ENCODE measurements at places on chromosomes 16 and 17.

GRCh38 chr16:22937169-22937568 lies 123.2 kb downstream of the HS3ST2 start:
- no peak for DNase-seq

GRCh38 chr17:35514564-35514963 lies 22.9 kb downstream of the SLFN12L start:
- DNase-seq, result no peak

GRCh38 chr16:67845291-67846062 lies 1.3 kb upstream of the NUTF2 start:
- no peak for DNase-seq

DNA sequence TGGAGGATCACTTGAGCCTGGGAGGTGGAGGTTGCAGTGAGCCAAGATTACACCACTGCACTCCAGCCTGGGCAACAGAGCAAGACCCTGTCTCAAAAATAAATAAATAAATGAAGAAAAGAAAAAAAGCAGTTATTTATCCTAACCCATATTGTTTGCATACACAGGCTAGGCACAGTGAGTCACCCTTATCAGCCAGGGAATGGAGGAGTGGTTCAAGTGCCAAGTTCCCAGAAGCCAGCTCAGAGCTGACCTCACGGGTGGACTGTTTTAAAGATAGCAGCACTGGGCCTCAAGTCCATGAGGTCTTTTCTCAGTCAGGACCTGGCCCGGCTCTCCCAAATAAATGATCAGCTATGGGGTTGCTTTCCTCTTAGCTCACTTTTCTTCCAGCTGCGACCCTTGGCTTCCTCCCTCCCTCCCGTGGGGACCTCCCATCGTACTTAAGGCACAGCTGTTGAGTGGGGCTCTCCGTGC lies 22.6 kb upstream of the MGAT5B start:
- no peak for DNase-seq

DNA sequence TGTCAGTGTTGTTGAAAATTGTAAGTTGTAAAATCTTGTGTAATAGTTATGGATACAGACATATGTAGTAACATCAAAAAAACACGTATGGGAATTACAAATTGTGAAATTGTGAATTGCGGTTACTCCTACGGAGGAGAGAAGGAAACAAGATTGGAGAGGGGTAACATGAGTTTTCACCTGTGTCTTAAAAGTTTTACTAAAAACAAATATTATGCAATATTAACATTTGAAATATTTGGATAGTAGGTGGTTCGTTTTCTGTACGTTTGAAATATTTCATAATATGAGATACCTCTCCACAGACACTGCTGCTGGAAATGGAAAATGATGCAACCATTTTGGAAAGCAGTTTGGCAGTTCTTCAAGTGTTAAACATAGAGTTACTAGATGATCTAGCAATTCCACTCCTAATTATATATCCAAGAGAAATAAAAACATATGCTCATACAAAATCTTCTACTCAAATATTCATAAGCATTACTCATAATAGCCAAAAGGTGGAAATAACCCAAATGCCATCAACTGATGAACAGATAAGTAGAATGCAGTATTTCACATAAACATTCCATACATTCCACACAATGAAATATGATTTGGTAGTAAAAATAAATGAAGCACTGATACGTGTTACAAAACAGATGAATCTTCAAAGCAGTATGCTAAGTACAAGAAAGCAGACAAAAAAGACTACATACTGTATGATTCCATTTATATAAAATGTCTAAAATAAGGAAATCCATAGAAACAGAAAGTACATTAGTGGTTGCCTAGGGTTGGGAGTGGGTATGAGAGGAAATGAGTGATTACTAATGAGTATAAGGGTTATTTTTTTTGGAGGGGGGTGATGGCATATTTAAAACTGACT lies 40.7 kb upstream of the ABCA10 start:
- DNase-seq, result no peak

DNA sequence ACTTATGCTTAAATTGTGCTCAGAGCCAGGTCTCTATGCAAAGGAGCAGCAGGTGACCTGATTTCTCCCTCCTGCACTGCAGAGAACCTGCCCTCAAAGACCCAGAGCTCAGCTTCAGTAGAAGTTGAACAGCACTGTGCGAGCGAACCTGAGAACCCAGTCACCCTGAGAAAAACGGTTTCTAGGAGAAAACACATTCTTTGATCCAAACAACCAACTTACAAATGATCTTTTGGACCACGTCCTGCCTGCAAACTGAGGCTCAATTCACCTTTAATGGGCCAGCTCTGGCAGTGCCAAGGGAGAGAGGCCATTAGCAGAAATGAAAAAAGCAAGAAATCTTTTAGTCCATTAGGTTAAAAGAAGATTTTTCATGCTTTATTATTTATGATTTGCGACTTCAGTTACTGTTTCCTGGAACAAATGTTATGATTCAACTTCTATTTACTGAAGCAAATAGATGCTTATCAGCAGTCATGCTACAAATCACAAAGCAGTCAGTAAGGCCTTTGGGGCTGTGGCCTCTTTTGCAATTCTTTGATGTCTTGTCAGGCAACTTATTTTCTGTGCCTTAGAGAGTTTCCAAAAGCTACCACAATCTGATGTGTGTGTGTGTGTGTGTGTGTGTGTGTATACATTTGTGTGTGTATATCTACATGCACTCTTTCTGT lies 65.7 kb upstream of the LRRC37A3 start:
- no peak for DNase-seq

DNA sequence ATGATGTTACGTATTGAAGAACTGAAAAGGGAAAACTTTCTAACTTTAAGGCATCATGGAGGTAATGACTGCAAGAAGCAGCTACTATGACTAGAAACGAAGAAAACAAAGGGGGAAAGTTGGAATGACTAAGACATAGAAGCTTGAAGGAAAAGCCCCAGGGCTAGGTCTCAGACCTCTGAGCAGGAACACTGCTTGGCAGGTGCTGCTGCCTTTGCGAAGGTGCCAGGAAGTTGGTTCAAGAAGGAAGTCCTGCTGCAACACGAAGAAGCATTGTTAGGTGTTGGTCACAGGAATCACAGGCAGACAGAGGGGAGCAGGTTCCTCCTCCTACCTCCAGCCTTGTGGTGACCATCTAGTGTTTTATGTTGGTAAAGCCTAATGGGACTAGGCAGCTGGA lies 48.1 kb upstream of the HS3ST4 start:
- no peak for DNase-seq

- no peak for DNase-seq
Measured at GRCh38 chr17:36864827-36865430, 72.3 kb upstream of the LHX1 start.

DNA sequence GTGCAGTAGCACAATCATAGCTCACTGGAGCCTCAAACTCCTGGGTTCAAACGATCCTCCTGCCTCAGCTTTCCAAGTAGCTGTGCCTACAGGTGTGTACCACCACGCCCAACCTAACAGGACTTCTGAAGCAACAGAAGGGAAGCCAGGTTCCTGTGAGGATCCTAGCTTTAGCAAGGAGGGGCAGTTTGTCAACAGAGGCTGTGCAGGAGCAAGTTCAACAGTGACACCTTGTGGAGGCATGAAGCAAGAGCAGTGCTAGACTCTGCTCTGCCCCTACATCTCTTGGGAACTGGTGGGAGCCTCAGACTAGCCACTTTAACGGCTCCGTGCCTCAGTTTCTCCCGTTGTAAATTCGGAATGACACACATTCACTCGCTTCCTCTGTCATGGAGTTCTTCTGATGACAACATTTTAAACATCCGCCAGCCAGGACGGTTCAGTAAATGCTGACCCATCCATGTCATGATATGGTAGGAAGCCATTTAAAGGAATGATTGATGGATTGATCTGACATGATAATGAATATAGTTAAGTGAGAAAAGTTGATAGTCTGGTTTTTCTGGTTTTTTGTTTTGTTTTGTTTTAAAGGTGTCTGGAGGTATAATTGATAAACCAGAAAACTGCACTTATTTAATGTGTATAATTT lies 218.7 kb downstream of the MRTFB start:
- DNase-seq, result peak; percentile 62

DNA sequence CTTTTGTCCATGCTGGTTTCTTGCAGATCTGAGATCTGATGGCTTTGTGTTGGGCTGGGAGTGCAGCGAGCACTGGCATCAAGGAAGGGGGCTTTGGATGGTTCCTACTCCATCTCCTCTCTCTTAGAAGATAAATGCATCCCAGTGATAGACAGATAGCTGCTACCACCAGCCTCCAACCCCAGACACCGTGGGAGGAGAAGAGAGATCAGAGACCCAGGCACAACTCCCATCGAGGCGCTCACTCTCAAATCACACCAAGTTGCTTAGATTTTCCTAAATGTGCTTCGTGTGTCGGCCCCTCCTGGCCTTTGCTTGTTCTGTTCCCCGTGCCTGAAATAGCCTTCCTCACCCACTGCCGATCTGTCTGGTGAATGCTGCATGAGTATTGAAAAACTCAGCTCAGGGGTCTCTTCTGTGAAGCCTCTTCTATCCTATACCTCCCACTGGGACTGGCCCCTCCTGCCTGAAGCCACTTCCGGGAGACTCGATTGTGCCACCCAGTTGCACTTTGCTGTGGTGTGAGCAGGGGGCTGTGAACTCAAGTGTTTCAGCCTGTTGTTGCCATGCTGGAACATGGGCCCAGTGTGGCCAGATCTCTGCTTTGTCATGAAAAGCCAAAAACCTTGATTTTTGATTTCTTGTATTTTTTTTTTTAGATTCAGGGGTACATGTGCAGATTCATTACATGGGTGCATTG lies 242.7 kb downstream of the GSG1L start:
- DNase-seq, result peak; percentile 31

GRCh38 chr16:73418051-73418450 lies 370.1 kb upstream of the ZFHX3 start:
- DNase-seq, result no peak

DNA sequence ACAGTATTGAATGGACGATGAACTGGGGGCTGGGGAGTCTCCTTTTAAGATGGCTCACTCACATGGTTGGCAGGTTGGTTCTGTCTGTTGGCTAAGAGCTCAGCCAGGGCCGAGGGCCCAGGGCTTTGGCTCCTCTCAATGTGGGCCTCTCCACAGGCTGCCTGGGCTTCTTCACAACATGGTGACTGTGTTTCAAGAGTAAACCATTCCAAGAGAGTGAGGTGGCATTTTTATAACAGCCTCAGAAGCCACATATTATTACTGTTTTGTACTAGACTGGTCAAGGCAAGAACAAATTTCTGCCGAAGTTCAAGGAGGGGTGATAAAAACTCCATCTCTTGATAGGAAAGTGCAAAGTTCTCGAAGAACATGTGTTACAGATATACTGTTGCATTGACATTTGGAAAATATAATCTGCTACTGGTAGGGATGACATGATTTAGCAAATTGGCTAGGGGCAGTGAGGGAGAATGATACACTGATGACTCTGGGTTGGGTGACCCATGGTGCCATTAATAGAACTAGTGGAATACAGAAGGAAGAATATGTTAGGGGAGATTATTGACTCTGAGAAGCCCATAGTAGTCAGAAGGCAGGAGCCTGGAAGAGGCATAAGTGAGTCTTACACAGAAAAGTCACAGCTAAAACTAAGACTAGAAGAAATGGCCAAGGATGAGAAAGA lies 13.7 kb downstream of the KRABD2 start:
- no peak for DNase-seq
